HFFc6 (cell line): ENCODE measurements at places on chromosomes 3 and 15.
A peak's percentile ranks its signal among the peaks of the same experiment; 100 is the strongest.

DNA sequence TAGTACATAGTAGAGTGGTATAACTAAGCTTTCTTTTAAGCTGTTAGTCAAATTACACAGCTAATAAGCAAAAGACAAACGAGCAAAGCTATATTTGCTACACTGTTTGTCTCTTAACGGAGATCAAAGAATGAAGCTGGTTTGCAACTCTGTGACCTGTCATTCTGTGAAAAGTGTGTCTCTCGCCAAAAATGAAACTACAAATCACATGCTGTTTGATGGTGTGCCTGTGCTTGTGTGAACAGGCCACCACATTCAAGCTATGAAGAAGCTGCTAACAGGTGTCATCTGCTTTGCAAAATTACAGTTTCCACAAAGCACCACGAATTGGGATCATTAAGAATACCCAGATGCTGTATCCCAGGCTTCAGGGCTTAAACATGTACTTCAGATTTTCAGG lies 667.8 kb upstream of the NAALADL2 start:
- no peak for DNase-seq

- DNase-seq: peak; percentile 1
These were observed 342.7 kb downstream of the PTPRG start for GRCh38 chr3:61903931-61904657.

DNA sequence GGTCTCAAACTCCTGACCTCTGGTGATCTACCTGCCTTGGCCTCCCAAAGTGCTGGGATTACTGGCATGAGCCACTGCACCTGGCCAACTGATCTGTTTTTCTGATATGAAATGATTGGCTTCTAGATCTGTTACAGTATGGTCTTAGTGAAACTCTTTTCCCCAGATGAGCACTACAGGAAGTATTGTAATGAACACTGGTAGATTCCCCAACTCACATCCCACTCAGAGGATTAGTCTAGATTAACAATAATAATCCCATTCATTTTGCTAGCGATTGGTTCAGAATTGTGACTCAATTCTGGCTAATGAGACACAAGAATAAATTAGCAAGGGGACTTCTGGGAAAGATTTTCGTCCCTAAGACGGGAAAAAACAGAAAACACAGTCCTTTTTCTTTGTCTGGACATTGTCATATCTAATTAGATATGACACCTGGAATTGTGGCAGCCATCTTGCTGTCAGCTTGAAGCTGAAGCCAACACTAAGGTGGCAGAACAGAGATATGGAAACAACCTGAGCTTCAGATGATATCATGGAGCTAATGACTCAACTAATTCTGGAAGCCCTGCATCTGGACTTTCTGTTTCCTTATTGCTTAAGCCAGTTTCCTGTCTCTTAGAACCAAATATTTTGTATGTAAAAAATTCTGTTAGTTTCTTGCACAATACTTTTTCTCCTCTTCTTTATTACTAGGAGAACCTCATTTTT lies 17.4 kb upstream of the NPTN start:
- peak; percentile 41 for DNase-seq

DNA sequence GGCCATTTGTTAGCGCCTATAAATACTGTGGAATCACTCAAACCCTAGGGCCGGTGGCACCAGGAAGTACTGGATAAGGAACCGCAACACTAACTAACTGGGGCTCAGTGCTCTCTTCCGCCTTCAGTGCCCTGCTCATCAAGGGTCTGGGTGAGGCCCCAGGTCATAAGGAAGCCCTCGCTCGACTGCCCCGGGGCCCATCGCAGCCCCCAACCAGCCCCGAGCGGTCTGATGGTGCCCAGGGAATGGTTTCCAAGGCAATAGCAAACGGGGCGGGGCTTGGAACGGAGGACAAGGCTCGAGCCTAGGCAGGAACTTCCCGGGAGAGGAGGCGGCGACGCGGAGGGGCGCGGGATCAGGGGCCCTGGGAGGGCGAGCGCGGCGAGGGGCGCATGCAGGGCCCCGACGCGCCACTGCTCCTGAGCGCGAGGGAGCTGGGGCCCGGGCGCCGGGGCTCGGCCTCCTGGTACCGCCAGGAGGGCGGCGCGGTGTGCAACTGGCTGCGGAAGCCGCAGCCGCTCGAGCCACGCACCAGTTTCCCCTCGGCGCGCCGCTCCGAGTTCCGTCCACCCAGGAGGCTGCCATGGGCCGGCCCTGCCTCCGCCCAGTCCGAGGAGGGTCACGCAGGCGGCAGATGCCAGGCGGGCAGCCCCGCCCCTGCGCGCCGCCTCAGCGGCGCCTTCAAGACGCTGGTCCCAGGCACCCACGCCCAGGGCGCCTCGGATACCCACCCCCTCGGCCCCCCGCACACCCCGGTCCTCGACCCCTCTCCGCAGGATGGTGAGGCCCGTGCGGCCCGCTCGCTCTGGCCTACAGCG lies at the start of gene TTLL3:
TSS of gene TTLL3 (plus strand) at position 648 of the 818 bp plus-strand sequence. CDS start 400 bp downstream, outside the sequence.
- DNase-seq: peak; percentile 48

DNA sequence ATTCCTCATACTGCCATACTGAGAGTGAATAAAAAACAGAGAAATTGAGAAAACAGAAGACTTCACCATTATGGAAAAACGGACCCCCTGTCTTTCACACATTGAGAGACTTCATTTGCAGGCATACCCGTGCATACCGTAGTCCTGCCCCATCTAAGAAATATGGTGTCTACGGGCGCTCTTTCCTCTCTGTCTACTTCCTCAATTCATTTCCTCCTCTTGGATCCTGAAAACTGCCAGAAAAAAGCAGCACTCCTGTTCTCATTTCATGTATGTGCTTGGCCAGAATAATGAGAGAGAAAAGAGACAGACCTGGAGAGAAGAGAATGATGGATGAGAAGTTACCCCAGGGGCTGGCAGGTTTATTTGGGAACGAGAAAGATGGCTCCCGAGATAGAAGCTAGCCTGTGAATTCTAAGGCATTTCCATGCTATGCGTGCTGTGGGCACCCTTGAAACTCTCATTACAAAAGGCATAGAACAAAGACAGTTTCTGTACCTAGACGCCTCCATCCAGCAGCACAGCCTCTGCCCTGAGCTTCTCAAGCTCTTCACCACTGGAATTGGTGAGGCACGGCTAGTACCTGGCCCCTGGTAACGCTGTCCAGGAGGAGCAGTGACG lies 62.5 kb upstream of the EPHB3 start:
- DNase-seq: no peak

DNA sequence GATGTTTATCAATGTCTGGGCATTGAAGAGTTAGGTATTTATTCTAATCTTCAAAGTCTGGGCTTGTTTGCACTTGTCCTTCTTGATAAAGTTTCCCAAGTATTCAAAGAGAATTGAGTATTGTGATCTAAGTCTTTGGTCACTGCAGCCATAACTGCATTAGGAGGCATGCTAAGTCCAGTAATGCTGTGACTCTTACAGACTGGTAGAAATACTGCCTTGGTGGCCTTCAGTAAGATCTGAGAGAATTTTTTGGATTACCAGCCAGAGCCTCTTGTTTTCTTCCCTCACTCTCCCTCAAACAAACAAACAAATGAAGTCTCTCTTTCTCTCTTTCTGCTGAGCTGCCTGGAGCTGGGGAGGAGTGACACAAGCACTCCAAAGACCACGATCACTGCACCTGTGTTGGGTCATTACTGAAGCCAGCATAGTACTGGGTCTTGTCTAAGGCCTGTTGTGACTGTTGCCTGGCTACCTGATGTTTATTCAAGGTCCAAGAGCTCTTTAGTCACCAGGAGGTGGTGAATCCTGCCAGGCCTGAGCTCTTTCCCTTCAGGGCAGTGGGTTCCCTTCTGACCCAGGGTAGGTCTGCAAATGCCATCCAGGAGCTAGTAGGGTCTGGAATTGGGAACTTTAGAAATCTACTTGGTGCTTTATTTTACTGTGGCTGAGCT lies 14.8 kb upstream of the RBP2 start:
- DNase-seq: no peak

DNA sequence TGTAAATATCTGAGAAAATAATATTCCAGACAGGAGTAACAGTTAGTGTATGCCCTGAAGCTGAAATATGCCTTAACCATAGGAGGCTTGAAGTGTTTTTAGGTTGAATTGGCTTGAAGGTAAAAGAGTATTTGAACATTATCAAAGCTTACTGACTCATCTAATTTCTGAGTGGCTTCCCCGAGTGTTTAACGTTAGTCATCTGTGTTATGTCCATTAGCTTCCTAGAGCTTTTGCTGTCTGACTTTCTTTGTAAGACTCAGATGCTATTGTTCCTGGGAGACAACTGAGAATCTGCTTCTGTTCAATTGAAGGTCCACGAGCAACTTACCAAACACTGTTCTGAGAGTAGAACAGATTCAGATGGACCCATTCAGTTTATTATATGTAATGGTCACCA lies 656.8 kb upstream of the NECTIN3 start:
- DNase-seq: peak; percentile 76

DNA sequence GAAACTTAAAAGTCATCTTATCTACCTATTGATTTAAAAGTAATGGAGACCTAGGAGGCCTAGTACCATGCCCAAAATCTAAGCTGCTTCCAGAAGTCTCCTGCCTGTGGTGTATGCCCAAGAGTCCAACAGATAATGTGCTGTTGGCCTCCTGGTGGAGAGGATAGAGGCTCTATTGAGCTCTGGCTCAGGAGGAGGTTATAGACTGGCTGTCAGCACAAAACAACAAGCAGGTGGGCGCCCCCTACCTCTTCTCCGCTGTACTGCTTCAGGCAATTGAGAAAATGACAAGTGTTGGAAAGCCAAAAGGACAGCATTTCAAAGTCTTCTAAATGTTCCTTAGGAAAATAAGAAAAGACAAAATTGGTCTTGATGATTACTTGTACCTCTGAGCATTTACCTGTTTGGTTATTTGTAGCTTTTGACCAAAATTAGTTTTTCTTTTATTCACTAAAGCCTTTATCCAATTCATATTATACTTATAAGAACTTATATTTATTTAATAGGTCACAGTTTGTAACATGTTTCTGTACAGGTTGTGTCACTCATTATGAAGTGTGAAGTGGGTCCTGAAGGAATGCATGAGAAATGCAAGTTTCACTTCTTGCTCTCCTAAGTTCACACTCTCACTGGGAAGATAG lies 17.2 kb upstream of the GNB5 start:
- DNase-seq: peak; percentile 81

DNA sequence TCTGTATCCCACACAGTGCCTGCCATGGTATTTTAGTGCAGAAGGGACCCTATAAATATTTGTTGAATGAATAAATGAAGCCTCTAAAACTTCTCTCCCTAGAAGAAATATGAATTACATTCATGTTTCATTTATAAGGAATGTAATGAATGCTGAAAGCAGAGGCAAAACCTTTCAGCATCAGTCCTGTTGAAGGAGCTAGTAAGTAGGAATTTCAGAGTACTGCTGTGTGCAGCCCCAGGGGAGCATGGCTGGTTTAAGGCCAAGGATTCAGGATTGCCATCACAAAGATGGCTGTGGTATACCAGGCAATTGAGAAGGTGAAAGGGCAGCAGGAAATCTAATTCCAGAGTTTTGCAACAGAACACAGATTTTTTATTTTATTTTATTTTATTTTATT lies 1131.4 kb downstream of the IGSF11 start:
- DNase-seq: peak; percentile 21

- DNase-seq: peak; percentile 79
These were observed 125.6 kb downstream of the ETFA start for GRCh38 chr15:76185716-76186115.

GRCh38 chr15:82950746-82951370 lies 1.7 kb downstream of the HOMER2 start:
- no peak for DNase-seq

GRCh38 chr15:66080717-66081398 lies 172.7 kb downstream of the MEGF11 start:
- DNase-seq: peak; percentile 45

- peak; percentile 20 for DNase-seq
These were observed 28.1 kb upstream of the VEPH1 start for GRCh38 chr3:157531301-157531660.

- peak; percentile 11 for DNase-seq
These were observed 429.6 kb downstream of the LPP start for GRCh38 chr3:188583341-188584161.

DNA sequence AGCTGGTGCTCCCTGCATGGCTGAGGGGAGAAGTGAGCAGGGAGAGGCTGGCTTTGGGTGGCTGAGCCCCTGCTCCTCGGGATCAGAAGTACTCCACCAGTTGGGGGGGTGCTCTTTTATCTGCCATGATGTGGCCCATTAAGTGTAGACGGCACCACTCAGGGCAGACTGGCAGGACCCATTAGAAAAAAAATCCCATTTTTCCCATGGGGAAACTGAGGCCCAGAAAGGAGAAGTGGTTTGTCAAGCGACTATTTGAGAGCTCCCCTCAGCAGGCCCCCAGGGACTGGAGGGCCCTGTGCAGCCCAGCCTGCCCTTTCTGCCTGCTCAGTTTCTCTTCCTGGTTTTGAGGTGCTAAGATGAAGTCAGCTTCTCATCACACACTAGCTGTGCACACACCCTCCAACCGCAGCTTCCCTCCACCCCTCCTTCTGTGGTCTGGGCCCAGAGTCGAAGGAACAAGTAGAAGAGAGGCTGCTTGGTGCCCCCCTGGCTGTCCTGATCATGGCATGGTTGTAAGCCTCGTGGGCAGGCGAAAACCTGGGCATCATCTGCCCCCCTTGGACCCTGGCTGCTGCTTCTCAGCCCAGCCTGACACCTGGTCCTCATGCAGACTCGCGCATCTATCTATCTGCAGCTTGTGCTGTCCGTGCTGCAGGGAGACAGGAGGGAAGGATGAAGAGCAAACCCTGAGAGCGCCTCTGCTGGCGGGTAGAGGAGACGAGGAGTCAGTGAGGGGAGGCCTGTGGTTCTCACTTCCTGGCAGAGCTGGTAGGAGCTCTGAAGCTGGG lies 5.6 kb downstream of the CSK start:
- no peak for DNase-seq

GRCh38 chr15:77944002-77944867 lies 133.3 kb downstream of the TBC1D2B start:
- peak; percentile 13 for DNase-seq

DNA sequence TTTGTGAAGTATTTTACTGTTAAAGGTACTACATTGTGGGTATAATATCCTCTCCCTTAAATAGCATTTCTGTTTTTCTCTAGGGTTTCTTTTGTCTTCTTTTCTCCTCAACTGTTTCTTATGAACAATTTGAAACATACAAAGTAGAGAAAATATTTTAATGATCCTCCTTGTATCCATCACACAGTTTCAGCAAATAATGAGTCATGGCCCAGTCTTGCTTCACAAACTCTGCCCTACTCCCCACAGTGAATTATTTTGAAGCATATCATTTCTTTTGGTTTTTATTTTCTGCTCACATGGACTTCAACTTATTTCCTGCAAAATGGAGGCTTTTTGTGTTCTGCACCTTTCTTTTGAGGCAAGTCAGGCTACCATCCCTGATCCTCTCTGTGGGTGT lies 6.1 kb upstream of the SCAANT1 start:
- DNase-seq: peak; percentile 53

DNA sequence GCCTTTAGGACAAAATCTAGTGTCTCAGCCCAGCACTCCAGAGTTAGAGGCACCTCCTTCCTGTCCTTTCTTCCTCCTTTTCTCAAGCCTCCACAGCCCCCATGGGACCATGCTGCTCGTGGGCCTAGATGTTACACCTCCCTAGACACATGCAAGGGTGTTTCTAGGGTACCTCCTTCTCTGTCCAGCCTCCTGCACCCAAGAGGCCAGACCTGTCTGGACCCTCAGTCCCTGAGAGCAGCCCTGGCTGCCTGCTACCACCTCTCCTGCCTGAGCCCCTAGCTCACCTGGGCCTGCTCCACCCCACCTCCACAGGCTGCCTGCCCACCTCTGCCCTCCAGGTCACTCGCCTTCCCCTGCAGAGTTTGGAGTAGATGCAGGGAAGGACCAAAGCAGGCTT lies 5.2 kb downstream of the LOXL1 start:
- DNase-seq: no peak

GRCh38 chr3:14307656-14308302 lies 94.6 kb upstream of the SLC6A6 start:
- no peak for DNase-seq
